Thoracic aorta (tissue), 2 donors: ENCODE measurements at places on chromosomes 2 and 18. TPM values are rescaled to one million over a fixed set of nuclear protein-coding genes. Genes with fewer than 3 reads are reported as not detected.

The AKAIN1 gene
- total RNA-seq: not detected

GRCh38 chr18:68177807-68178702 lies 536.9 kb downstream of the TMX3 start:
- no peaks in the 10 kb centered on the region for H3K4me1 ChIP-seq
- no peak overlapping the region for H3K27ac ChIP-seq
- no peaks in the 10 kb centered on the region for H3K36me3 ChIP-seq
- DNase-seq: no peak
- no peaks in the 10 kb centered on the region for H3K27me3 ChIP-seq

DNA sequence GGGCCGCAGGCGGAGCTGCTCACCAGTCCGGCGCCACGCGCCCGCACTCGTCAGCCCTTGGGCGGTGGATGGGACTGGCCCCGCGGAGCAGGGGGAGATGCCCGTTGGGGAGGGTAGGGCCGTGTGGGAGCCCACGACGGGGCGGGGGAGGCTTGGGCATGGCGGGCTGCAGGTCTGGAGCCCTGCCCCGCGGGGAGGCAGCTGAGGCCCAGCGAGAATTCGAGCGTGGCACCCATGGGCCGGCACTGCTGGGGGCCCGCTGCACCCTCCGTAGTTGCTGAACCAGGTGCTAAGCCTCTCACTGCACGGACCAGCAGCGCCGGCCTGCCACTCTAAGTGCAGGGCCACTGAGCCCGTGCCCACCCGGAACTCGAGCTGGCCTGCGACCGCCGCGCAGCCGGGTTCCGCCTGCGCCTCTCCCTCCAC lies 182.4 kb upstream of the ERBB4 start:
- H3K27me3 ChIP-seq: no peaks in the 10 kb centered on the region
- no peak overlapping the region for H3K4me3 ChIP-seq
- no peaks in the 10 kb centered on the region for H3K36me3 ChIP-seq
- no peaks in the 10 kb centered on the region for H3K4me1 ChIP-seq

GRCh38 chr2:205148755-205149154 lies 533.5 kb upstream of the NRP2 start:
- no peak overlapping the region for H3K27ac ChIP-seq

DNA sequence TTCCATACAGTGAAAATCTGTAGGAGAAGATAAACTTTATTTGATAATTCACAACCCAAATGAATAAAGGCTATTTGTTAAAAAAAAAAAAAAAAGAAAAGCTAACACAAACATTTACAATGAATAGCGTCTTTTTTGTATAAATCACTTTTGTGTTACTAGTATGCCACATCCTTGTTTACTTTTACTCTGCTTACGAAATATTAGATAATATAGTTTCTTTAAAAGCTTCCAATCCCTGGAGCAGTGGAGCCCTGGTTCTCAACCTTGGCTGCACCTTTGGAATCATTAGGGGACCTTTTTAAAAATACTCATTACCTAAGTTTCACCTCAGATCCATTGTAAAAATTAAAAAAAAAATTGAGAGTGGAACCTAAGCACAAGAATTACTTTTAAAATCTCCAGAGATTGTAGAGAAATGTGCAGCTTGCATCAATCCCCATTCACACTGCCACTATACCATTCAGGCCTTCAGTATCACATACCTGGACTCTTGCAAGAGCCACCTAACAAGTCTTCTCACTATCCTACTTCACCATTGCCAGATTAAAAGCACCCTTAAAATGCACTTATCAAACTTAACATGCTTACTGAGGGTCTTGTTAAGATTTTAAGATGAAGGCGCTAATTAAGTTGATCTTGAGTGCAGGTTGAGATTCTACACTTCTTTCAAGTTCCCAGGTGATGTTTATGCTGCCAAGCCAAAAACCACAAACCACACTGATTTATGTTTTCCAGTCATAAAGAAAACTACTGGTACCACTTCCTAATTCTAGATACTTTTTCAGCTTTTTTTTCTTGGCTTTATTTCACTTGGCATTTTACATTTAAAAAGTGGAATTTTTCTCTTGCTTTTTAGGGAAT lies 59.7 kb upstream of the ZC3H15 start:
- no peak overlapping the region for H3K27ac ChIP-seq
- no peaks in the 10 kb centered on the region for H3K36me3 ChIP-seq
- H3K27me3 ChIP-seq: no peaks in the 10 kb centered on the region
- no peaks in the 10 kb centered on the region for H3K4me1 ChIP-seq
- no peak overlapping the region for H3K4me3 ChIP-seq

- no peak overlapping the region for H3K27ac ChIP-seq
- DNase-seq: no peak
- no peaks in the 10 kb centered on the region for H3K27me3 ChIP-seq
- H3K4me3 ChIP-seq: no peak overlapping the region
- H3K36me3 ChIP-seq: no peaks in the 10 kb centered on the region
Measured at GRCh38 chr2:125886153-125886552, 769.8 kb upstream of the GYPC start.
